ENCODE measurements at places on chromosomes 1 and 21.

DNA sequence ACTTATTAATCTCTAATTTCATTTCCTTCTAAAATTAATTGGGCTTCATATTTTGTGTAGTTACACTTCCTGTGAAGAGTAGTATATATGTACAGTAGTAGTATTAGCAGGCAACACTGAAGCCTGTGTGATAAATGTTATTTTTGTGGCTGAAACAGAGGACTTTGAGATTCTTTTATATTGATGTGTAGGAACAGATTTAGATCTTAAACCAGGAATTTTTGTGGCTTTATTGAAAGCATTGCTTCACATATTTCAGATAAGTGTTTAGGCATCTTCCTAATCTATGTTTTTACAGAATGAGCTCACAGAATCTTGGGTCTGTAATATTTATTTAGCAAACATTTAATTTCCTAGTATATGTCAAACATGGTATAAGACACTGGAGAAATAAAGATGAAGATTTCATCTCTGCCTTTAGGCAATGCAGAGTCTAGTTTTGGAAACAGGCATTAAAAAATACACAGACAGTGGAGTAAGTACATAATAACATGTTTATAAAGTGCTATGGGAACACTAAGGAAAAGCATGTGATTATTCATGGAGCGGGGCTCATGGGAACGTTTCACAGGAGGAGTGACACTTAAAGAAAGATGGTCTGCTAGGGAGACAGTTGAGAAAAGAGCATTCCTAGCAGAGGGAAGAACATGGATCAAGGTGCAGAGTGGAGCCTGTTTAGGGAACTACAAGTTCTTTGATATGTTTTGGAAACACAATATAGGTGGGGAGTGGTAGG, 52.7 kb downstream of the MIGA1 start:
- no peak for DNase-seq

DNA sequence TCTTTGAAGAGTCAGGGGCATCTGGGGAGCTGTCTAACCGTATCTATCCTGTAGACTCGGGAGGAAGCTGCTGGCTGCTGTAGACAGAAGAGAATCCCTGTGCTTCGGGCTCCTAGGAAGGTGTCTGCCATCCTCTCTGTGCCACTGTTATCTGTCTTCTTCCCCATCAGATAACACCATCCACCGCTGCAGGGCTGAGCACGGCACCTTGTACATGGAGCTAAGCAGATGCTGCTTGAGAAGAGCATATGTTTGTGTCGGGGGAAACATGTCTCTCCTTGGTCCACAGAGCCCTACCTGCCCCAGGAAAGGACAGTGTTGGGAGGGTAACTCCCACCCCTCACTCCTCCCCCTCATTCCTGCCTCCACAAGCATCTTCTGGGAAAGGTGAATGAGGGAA, 1.4 kb upstream of the MAPKAPK2 start:
- no peak for DNase-seq

DNA sequence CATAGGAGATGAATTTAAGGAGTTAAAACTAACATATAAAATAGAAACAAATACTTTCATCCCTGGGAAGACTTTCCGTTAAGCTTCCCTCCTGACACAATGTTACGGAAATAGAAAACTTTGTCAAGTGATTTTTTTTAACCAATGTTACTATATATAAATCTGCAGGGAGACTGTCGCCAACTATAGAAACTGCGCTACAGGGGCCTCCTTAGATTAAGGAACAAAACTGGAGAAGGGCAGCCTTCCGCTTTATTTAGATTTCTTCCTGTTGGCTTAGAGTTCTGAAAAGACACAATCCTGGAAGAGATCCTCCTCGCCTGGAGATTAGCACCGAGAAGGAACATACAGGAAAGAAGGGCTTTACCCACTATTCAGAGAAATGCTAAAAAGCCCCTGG, 1.5 kb downstream of the MGST3 start:
- DNase-seq, result no peak

DNA sequence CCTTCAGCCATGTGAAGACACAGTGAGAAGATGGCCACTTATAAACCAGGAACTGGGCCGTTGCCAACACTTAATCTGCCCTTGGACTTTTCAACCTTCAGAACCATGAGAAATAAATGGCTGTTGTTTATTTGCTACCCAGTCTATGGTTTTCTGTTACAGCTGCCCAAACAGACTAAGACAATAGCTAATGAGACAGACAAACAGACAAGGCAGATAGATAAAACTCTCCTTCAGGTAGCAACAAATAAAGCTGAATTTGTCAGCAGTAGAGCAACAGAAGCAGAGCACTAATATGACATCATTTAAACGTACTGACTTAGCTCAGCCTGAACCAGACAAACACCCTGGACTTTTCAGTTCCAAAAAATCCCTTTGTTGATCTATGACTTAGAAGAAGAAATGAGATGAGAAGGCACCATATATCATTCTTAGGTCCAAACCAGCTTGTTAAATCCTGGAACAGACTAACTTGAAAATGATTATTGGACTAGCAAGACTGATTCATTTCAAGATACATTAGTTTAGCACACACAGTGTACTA, 27.0 kb downstream of the ZZZ3 start:
- no peak for DNase-seq

DNA sequence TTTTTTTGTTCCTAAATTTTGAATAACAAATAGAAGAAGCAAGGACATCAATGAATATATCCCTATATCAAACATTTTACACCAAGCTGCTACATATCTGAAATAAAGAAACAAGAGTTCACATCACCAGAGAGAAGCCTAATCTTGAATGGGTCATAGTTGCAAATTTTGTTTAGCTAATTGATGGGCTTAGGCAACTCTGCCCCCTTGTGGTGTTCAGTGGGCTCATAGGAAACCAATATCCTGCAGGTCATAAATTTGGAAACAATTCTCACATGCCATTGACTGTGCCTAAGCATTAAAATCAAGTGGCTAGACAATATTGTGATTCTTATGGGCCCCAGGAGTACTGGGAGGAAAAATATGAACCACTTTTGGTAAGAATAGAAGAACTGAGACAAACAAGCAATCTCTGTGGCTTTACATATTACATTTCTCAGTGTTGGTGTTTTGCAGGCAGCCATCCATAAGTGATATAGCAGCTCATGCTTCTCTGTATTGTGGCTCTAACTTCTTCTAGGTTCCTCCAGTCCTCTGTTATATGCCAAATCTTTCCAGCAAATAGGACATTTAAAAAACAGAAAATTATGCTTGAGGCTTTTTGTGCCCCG, 1262.8 kb upstream of the PRMT6 start:
- peak; percentile 19 for DNase-seq

- DNase-seq, result no peak
These were observed 49.5 kb downstream of the CHML start for GRCh38 chr1:241590719-241591118.

- no peak for DNase-seq
These were observed 2.3 kb downstream of the HORMAD1 start for GRCh38 chr1:150718225-150718891.

GRCh38 chr1:31651089-31651420, 6.4 kb upstream of the PEF1 start:
- no peak for DNase-seq

GRCh38 chr21:23853796-23854379, 1753.4 kb downstream of the MRPL39 start:
- DNase-seq, result no peak

- DNase-seq, result no peak
These were observed 38.3 kb downstream of the PAFAH2 start for GRCh38 chr1:25959611-25960010.

Data from activated CD4-positive, alpha-beta memory T cell treated with anti-CD3 and anti-CD28 coated beads for 36 hours (primary cell).